ENCODE measurements at places on chromosomes 5 and 9.

DNA sequence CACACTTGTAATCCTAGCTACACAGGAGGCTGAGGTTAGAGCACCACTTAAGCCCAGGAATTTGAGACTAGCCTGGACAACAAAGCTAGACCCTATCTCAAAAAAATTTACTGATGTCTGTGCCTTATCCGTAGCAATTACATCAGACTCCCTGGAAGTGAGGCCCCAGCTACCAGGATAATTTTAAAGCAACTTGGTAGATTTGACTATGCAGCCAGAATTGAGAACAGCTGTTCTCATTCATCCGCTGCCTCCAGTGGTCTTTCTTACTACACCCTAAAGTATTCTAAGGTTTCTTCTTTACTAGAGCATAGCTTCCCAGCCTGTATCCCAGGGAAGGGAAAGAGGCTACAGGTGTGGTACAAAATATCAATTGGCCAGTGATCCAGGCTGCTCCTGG is 20.4 kb upstream of the C9orf152 start:
- no peak for DNase-seq

GRCh38 chr9:109258481-109259302 is 62.2 kb downstream of the EPB41L4B start:
- no peak for DNase-seq

DNA sequence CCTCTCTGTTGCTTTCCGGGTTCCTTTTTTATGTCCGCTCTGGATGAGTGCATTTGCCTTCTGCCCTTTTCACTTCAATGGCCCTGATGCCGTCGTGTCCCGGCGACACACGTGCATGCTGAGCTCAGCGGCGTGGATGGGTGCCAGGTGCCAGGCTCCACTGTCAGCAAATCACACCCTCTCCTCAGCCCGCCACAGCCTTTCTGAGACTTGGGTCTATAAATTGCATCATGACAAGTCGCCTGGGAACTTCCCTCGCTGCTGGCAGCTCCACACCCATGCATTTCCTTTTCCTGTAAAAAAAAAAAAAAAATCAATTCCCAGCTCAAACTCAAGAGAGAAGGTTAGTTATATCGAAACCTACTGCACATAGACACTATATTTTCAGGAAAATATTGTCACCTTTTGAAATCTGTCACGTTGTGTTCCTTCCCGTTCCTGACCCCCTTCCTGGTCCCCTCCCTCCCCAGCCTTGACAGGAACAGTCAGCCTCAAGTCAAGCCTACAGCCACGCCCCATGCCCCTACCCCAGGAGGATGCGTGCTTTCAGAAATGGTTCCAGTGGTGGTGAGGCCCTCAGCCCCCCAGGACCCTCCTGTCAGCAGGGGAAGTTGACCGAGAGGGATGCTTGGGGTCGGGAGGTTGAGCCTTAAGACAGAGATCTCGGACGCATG is 110.3 kb upstream of the PTCH1 start:
- DNase-seq: no peak

GRCh38 chr9:33277484-33277883 is 12.6 kb downstream of the CHMP5 start:
- DNase-seq: no peak

DNA sequence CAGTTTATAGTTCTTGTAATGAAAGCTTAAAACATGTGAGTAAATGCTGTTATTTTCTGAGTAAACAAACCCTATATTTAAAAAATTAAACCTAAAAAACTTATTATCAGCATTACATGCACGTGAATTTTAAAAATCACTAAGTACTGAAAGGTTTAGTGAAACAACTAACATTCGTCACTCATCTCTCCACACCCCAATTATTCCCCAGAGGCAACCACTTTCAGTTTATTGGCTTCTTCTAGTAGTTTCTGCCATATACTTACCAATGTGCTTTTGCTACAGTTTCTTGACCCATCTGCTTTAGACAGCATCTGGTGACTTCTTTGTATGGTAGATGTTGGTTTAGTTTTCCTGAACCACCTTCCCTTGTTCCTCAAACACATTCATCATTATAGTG is 58.1 kb downstream of the ANGPTL2 start:
- DNase-seq: no peak

DNA sequence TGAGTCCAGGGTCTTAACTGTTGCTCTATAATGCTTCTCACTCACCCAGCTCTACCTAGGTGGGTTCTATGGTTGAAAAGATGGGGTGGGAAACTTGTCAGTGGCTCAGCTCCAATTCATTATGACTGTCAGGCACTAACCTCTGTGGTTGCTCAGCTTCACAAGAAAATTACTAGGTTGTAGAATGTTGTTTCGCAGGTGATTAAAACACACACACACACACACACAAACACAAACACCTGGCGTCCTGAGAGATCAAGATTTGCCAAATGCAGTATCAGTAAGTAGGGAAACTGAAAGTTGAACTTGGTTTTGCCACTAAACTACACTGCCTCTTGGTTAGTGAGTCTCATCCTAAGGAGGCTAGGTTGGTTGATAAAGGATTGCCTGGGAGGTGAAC is 2.8 kb downstream of the MCCC2 start:
- no peak for DNase-seq

- DNase-seq: peak; percentile 66
Measured at GRCh38 chr5:115855959-115856358, 14.2 kb downstream of the AP3S1 start.

DNA sequence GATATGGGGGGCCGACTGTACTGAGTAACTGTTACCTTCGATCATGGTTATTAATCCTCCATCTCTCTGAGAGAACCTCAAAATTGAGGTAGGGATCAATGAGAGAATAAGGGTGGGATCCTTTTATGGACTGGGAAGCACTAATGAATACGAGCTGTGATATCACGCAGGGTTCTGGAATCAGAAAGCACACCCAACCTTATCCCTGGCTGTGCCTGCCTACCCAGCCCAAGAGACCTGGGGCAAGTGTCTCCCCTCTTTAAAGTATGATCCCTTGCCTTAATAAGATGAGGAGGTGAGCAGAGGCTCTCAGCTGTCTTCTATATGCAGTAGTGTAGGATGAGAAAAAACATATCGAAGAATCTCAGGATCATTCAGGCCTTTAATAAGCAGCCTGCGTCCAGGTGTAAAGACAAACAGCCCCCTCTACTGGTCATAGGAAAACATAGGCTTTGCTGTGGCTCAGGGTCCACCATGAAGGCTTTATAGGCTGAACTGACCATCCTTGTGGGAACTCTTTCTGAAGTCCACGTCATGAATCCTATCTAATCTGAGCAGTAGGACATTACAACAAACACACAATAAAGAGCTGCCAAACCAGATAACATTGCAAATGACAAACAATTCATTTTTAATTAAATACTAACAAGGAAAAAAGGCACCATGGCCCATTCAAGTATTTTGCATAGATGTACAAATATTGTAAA is 16.8 kb downstream of the NIPAL4 start:
- DNase-seq: peak; percentile 81

GRCh38 chr5:92435781-92436180 is 1052.7 kb upstream of the ARRDC3 start:
- no peak for DNase-seq

- DNase-seq: peak; percentile 66
Measured at GRCh38 chr5:84274585-84275468, 109.9 kb downstream of the EDIL3 start.

DNA sequence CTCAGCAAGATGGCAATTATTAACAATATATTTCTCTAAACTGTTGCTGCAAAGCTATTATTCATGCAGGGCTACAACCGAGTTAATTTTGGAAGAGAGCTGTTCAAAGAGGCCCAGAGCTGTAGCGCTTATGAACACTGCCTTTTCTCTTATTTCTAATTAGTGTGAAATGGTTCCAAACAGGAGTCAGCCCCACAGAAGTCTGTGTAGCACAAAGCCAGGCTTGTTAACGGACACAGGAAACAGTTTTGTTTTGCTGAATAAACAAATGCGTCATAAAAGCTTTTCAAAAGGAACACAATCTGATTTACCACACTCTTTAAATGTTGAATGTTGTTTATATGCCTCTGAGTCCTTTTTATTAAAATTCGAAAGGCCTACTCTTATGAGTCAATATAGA is 396.5 kb downstream of the ANXA1 start:
- DNase-seq: no peak

DNA sequence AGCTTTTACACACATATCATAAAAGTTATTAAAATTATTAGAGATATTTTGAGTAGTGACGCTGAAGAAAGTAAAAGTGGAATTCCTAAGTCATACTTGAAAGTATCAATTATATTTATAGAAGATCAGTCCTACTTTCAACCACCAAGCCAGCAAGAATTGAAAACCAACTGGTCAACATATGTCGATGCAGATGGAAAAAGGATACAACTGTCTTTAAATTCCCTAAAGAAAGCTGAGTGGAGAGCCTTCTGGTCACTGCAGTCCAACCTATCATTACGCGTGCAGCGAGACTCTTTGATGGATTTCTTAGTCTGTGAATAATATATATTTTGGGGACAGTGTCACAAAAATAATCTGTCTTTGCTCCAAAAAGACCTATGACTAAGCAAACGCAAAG is 15.3 kb downstream of the MEF2C start:
- DNase-seq: no peak

GRCh38 chr5:141050622-141051520 is at the start of gene PCDHB1:
Gene PCDHB1, plus strand, starts transcription at chr5:141051374. Its CDS starts 97 bp downstream, at chr5:141051471.
- DNase-seq: no peak

DNA sequence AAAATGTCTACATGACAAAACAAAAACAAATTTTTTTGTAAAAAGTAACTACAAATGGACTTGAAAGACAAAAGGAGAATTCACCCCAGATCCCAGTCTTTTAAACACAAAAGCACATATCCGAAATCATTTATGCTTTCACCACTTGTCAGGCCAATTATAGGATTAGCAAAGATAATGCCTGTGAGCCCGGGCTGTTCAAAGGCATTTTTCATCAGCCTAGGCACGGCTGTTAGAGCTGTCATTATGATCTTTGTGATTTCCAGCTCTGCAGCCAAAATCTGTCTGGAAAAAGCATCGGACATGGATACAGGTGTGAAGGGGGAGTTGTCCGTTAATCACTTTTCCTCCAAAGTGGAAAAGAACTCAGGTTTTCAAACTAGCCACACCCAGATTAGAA is 23.6 kb upstream of the RAB14 start:
- DNase-seq: no peak

DNA sequence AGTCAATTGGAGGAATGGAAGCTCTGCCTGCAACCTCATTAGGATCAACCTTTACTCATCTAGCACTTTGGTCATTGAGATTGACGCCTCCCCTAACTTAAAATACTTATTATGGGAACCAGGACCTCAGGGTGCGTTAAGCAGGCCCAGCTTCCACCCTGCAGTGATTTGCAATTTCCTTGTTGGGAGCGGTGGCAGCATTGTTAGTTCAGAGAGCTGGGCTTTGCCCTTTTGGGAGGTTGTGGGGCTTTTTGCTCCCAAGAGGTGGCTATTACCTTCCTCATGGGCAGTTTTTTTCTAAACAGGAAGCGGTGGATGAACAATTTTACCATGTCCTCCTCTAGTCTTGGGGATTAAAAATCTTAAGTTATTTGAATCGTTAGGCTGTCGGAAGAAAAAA is 60.9 kb downstream of the TMEM215 start:
- no peak for DNase-seq

DNA sequence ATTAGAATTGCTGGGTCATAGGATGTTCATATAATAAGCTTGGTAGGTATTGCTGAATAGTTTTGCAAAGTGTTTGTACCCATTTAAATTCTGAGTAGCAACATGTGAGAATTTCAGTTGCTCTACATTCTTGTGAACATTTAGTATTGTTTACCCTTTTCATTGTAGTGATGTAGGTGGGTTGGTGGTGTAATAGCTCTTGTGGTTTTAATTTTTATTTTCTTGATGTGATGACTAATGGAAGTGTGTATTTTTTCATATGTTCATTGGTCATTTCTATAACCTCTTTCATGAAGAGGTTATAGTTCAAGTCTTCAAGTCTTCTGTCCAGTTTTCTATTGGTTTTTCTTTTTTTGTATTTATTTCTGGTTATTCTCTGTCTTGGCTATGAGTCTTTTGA is 34.4 kb downstream of the RASA1 start:
- DNase-seq: peak; percentile 47

- no peak for DNase-seq
Measured at GRCh38 chr9:137506702-137507171, 43.5 kb downstream of the PNPLA7 start.

- peak; percentile 66 for DNase-seq
Measured at GRCh38 chr9:94921092-94921471, 194.6 kb downstream of the AOPEP start.

DNA sequence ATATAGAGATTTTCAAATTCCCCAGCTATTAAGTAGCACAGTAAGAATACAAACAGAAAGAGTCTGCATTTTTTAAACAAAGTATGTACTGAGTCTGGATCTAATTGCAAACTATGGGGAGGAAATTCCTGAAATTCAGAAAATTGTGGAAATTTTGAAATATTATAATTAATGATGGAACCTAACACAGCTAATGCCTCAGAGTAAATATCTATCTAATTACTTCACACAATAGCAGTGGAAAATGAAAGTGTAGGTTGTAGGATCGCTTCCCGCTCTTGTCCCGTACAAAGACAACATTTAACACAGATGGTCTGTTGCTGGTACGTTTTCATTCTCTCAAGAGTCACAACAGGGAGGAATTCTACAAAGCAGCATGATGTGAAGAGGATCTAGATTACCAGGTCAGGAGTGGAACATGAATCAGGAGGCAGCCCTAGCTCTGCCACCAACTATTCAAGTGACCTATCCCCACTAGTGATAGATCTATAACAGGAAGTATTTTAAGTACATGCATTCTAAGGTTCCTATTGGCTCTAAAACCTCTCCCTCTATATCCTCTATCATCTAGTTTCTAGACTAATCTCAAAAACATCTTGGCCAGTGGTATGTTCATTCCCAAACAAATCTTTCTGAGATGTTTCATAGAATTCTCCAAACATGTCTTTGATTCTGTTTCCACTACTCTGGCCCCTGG is 58.9 kb upstream of the GRAMD2B start:
- no peak for DNase-seq

DNA sequence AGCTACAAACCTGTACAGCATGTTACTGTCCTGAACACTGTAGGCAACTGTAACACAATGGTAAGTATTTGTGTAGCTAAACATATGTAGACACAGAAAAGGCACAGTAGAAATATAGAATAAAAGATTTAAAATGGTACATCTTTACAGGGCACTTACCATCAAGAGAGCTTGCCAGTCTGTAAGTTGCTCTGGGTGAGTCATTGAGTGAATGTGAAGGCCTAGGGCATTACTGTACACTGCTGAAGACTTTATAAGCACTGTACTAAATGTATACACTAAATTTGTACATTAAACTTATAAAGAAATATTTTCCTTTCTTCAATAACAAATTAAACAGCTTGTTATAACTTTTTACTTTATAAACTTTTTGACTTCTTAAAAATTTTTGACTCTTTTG is 20.5 kb downstream of the ADRB2 start:
- DNase-seq: no peak

- no peak for DNase-seq
Measured at GRCh38 chr9:109963079-109963478, 183.1 kb downstream of the PALM2AKAP2 start.

DNA sequence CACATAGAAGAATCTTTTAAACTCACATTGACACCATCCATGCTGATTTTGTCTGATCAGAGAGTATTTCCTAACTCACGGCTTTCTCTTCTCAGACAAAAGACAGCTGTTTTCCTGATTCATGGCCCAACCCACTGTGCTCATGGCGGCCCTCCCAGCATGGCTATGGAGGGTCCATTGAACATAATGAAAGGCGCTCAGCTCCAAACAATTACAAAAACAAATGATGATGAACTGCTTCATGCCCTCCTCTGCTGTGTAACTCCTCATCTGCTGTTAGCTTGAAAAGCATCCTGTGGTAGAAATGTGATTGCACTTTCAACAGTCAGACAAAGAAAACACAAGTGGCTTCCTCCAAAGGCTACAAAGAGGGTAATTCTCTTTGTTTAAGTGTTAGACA is 673.8 kb downstream of the PRELID2 start:
- no peak for DNase-seq

- DNase-seq: no peak
Measured at GRCh38 chr5:124365361-124365801, 381.1 kb downstream of the ZNF608 start.
